Stimulated activated CD4-positive, alpha-beta T cell treated with anti-CD3 and anti-CD28 coated beads, Interleukin-1b, Interleukin-23, amount 100 ng/mL, for 1 hour (primary cell): ENCODE measurements at places on chromosomes 5 and 9.

DNA sequence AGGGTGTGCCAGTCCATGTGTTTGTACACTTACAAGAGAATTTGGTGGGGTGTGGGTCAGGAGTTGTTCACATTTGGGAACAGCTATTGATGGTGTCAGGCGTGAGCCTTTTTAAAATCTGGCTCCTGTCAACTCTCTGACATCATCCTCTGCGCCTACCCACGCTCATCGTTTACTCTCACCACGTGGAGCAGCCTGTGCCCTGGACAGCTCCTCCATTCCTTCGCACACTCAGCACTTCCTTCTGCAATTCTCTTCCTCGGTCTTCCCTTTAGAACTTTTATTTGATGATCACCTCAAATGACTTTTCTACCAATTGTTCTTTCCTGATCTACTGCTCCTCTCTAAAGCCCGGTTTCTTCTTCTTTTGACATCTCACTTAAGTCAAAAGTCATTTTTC lies 42.1 kb upstream of the GNAQ start:
- no peak for DNase-seq

GRCh38 chr9:92179286-92180001 lies 64.2 kb upstream of the SPTLC1 start:
- DNase-seq: no peak

DNA sequence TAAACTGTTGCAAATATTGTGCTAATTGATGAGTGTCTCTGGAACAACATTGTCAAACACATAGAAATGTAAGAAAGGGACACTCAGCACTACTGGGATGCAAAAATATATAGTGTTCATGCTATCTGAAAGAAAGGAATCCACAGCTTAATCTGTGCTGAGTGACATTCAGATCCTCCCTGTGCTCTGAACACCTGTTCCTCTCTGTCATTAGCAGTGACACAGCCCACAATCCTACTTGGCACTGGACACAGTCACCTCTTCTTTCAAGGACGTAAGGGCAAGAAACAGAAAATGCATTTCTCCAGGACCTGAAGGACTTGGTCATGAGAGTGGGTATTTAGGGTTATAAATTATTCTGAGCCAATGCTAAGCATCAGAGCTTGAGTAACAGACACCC lies 121.4 kb upstream of the SV2C start:
- DNase-seq: no peak

- no peak for DNase-seq
Observed at GRCh38 chr5:58505971-58506640, 14.9 kb downstream of the GAPT start.

DNA sequence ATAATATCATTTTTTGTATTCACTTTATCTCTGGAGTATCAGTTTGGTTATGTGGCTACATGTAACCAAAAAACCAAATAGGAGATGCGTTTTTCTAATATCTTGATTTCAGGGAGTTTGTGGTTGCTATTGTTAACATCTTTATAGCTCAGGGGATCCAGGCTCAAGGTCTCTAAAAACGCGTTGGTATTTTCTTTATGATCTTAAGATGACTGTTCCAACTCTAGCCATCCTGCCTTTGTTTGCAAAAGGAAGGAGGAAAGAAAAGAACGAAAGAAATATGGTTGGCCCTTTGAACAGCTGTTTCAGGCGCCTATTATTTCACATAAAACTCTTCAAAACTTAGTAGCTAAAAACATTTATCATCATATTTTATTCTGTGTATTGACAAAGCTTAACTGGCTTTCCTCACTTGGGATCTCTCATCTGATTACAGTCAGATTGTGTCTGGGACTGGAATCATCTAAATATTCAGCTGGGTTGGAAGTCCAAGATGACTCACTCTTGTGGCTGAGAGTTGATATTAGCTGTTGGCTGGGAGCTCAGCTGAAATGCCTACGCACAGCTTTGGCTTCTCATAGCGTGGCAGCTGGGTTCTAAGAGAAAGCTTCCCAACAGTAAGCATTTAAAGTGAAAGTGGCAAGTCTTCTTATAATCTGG lies 60.1 kb downstream of the FAM174A start:
- no peak for DNase-seq

- no peak for DNase-seq
Observed at GRCh38 chr5:170067574-170068170, 38.0 kb upstream of the FOXI1 start.

DNA sequence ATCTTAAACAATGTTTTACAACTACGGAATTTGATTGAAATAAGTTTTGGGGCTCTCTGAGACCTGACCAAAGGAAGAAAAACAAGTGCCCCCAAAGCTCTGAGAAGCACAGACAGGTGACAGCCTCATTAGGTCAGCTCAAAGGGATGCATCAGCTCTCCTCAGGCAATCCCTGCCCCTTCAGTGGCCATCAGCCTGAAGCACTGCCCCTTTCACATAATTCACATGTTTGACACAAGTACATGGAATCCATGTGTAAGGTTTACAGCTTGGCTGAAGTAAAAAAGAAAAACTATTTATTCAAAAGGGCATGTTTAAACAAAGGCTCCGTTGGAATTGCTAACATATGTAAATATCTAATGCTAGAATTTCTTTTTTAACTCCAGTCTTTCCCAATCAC lies 56.3 kb downstream of the TSSK1B start:
- DNase-seq: no peak

- no peak for DNase-seq
Observed at GRCh38 chr5:101877451-101877850, 418.6 kb downstream of the SLCO4C1 start.

- no peak for DNase-seq
Observed at GRCh38 chr9:35757892-35758275, 3.8 kb upstream of the MSMP start.

DNA sequence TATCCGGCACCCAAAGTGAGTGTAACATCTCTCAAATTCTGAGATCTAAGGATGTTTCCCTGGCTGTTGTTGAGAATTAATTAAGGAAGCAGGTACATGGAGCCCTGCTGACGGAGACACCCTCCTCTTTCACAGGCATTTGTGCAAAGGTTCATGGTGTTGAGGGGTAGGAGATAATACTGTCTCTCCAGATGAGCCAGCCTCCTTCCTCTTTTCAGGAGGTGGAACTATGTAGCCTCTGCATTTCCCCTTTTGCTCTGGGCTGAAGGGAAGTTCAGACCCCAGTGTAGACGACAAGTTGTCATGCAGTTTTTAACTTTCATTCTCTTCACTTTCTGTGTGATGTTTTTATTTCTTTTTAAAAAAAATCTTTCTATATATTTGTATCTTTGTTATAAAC lies 107.5 kb downstream of the GALNT10 start:
- no peak for DNase-seq

DNA sequence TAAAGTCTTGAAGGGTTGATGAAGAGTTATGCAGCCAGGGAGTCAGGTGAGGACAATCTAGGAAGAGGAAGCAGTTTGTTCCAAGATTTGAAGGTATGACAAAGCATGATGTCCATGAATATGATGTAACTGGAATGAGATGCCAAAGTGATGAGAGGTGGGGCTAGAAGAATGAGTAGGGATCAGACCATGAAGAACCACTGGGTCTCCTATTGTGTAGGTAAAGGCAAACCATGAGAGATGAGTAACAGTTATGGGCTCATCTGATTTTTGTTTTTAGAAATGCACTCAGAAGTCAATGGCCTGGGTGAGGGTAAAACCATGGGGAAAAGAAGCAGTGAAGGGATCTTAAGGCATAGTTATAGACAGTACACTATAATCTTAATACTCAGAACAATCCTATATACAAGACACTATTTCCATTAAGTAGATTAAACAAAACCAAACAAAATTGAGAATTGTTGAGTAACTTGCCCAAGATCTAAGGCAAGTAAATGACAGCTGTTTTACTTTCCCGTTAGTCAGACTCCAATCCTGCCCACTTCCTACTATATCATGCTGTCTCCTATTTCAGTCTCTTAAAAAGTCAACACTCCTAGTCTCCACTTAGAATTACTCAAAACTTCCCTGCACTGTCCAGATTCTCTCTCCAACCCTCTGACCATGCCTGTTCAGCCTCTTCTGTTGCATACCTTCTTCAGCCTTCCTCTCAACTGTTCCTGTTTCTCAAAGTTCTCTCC lies 393.8 kb upstream of the MEF2C start:
- DNase-seq: no peak
